ENCODE measurements at places on chromosomes 13 and 19. TPM values are rescaled to one million over a fixed set of nuclear protein-coding genes. Genes with fewer than 3 reads are reported as not detected.

The FFAR3 gene
- not detected for total RNA-seq

The NANOS3 gene
- 1.5 TPM for total RNA-seq

- DNase-seq, result no peak
These were observed 4.6 kb upstream of the FAM32A start for GRCh38 chr19:16180611-16181010.

GRCh38 chr13:46620029-46620428 lies 67.1 kb downstream of the LRCH1 start:
- DNase-seq, result no peak

DNA sequence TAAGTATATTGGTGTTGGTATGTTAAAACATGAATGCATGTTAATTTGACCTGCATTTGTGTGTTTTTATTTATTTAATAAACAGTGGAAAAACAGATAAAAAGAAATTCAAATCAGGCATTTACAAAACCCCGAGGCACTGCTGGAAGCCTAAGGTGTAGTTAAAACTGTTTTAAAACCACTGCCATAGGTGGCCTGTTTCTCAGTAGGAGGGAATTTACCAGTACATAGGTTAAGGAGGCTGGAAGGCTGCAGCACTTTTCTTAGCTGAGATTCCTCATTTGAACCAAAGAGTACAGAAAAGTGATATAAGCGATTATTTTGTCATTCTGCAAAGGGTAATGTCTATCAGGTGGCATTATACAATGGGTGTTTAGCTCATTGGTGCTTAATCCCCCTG lies 99.6 kb downstream of the PAN3 start:
- DNase-seq, result no peak

Data from CD8-positive, alpha-beta memory T cell (primary cell).